Common myeloid progenitor, CD34-positive (primary cell): ENCODE measurements at places on chromosomes 1 and 21.
A peak's percentile ranks its signal among the peaks of the same experiment; 100 is the strongest.

- peak; percentile 62 for DNase-seq
Observed at GRCh38 chr1:227728059-227728891, 6.8 kb downstream of the JMJD4 start.

DNA sequence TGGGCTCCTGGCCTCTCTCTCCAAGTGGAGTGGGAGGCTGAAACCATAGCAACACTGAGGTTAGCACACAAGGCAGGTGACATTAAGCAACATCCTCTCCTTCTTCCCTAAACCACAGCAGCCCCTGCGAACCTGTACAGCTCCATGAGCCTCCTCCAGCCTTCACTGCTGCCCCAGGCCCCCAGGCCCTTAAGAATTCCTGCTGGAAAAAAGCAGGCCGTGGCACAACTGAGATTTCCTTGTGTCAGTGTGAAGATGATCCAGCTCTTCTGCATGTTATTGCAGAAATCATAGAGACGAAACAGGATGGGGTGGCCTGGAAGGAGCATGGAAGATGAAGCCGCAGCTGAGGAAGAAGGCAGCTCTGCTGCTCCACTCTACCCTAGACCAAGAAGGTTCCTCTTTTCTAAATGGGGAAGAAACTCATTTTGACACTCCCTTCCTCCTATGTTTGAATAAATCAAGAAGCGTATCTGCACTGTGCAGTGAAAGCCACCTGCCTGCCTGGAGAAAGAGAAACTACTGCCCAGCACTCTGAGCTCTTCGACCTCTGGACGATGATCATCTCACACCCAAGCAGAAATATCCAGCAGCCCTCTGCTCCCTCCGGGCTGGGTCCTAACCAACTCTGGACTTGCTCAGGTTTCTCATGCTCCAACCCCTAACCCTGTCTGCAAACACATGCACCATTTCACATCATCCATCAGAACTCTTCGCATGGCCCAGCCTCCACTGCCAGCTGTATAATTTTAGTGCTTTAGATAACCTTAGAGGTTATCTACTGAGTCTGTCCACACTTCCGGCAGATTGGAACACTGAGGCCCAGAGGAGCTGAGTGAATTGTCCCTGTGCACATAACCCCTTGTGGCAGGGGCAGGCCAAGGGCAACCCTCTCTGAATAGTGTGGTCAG lies 20.7 kb downstream of the SH3BP5L start:
- peak; percentile 80 for DNase-seq

- no peak for DNase-seq
Observed at GRCh38 chr1:168665975-168666374, 63.0 kb downstream of the DPT start.

DNA sequence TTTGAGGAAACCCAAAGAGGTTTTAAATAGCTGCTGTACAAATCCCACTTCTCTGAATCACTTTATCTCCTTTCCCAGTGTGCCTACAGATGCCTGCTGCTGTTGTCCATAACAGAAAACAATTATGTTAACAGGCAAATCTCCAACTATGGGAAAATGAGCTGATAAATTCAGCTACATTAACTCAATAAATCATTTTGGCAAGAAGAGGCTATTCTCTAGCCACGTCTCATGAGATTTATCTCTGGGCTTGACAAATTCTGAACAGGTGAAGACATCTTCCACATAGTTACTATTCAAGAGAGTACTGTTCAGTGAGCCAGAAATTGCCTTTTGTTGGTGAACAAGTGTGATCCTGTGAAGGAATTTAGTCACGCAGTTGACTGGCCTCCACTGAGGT lies 327.1 kb upstream of the FMN2 start:
- no peak for DNase-seq

DNA sequence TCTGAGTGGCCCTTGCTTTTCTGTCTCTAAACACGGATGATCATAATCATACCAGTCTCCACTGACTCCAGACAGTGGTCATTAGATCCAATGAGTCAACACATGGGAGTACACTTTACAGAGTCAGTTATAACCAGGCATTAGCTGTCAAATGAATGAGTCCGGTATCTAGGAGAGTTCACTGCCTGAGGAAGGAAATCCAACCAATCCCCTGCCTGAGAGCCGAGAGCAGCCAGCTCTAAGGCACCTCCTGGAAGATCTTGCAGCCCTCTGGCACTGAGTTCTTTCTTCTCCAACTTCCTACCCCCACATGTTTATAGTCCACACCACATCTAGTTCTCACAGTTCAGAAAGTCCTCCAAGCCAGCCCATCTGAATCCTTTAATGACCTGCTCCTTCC lies 29.4 kb upstream of the RBM15 start:
- no peak for DNase-seq

DNA sequence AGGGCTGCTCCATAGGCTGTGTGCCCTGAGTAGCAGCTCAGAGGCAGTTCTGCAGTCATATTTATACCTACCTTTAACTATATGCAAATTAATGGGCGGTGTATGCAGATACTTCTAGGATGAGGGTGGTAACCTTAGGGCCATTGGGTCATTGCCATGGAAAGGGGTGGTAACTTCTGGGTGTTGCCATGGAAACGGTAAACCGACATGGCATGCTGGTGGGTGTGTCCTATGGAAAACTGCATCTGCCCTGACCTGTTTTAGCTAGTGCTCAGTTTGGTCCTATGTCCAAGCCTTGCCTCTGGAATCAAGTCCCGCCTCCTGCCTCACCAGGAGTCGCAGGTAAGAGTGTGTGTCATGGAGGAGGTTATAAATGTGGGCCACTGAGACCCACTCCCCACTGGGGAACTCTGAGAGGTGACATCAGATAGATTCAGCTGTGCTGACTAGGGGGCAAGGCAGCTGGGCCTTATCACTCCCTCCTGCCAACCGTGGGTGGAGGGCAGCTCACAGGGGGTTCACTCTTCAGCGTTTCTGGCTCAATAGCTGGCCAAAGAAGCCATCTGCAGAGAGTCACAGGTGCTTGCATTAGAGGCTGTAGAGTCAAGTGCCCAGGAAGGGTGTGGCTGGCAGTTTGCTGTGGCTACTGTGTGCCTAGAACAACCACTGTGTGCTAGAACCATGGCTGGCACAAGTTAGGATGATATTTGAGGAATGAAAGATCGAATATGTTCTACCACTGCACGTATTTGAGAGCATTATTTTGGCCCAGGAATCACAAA lies 19.0 kb downstream of the BACE2 start:
- no peak for DNase-seq

DNA sequence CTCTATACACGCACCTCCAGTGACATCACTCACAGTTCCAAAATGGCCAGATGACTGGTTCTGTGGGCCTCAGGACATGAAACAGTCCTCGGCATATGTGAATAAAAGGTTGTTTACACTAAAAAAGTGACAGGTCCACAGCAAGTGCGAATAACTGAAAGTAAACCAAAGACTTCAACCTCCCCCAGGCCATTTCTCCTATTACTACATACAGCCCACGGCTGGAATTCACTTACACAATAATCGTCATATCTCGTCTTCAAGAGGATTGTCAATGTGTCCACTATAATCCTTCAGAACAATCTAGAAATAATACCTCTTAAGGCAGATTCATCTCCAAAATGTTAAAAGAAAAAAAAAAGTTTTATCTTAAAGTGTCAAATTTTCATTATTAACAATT lies 1.9 kb upstream of the PRDM15 start:
- DNase-seq = no peak

GRCh38 chr1:82161700-82162141 lies 361.0 kb downstream of the ADGRL2 start:
- DNase-seq = no peak

- no peak for DNase-seq
Observed at GRCh38 chr1:154777781-154778180, 92.3 kb downstream of the KCNN3 start.

DNA sequence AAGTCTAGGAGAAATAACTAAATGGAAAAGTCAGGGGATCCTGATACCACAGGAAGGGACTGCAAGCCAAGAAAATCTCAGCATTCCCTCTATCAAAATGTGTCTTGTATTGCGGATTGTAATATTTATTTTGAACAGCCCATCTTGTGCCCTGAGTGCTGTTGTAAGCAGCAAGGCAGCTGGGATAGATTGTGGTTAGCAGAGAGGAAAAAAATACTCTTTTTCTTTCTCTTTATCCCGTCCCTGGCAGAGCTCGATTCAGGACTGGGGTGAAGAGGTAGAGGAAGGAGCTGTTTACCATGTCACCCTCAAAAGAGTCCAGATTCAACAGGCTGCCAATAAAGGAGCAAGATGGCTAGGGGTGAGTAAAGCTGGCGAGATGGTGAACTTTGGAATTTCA lies 1.2 kb downstream of the RGL1 start:
- no peak for DNase-seq

- no peak for DNase-seq
Observed at GRCh38 chr21:45855248-45855811, 126.2 kb upstream of the COL6A1 start.

DNA sequence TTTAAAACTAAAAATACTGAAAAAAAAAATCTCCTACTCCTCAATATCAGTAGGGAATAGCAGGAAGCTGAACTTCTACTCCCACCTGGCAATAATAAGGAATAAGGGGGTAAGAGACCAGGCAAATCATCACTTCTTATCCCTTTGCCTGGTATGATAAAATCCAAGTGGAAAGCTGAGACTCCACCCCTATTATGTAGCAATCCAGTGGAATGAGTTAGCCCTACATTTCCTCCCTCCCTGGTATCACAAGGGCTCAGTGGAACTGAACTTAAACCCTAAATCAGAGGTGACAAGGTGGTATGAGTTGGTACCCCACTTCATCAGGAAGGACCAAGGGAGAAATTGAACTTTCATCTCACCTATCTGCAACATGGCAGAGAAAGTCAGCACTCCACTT lies 25.7 kb downstream of the TRIM33 start:
- no peak for DNase-seq

DNA sequence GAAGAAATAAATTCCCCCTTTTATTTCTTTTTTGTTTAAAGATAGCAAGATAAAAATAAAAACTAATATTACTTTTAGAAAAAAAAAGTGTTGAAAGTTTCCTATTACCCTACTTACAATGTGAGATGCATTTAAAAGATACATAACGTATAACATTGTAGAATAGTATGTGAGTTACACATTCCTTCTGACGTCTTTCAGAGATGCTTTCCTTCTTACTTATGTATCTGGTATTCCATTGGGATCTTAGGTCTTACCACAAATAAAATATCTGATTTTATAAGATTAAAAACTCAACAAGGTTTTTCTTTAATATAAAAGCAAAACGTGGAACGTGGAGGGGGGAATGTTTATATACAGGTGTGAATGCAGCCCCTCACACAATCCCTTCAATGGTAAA lies 147.2 kb upstream of the ETS2 start:
- DNase-seq = no peak

DNA sequence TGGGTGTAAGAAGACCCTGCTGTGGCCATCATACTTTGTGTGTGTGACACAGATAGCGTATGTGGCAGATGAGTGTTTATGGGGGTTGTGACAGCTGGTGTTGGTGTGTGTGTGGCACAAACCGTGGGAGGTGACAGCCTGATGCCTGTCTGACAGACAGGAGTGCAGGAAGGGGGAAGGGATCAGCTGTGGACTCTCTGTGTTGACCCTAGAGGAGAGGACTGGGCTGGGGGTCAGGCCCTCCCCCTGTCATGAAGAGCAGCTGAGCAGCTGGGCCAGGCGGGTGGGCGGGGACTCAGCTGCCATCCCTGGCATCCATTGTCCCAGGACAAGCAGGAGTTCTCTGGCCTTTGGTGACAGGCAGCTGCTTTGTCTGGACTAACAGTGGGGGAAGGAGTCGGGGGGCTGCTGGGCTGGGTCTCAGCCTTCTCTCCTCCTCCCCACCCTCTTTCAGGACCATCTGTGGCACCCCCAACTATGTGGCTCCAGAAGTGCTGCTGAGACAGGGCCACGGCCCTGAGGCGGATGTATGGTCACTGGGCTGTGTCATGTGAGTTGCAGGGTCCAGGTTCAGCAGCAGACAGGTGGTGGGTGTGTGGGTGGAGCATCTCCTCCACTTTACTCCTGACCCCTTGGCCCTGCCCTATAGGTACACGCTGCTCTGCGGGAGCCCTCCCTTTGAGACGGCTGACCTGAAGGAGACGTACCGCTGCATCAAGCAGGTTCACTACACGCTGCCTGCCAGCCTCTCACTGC lies 2.3 kb downstream of the PLK3 start:
- no peak for DNase-seq

GRCh38 chr1:45206808-45207623 lies 611 bp upstream of the ZSWIM5 start:
- DNase-seq = no peak
